ENCODE measurements at places on chromosomes 16 and 17. TPM values are rescaled to one million over a fixed set of nuclear protein-coding genes. Genes with fewer than 3 reads are reported as not detected.

DNA sequence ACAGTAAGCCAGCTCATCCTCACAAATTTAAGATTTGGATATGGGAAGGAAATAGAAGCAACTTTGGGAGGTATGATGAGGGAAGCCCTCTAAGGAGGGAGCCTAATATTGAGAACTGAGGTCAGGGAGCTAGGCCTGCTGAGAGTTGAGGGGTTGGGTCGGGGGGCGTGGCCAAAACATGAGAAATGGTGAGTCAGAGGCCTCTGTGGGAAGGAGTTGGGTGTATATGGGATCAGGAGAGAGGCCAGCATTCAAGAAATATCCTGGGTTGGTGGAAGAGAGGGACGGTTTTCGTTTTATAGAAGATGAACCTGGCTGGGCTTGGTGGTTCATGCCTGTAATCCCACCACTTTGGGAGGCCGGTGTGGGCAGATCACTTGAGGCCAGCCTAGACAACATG, 48.4 kb downstream of the CLEC16A start:
- H3K27me3 ChIP-seq = no peaks in the 10 kb centered on the region
- peaks cover 17% of the 10 kb centered on the region for H3K4me1 ChIP-seq
- DNase-seq = no peak

- H3K27ac ChIP-seq = peak overlapping the region; percentile 93
- H3K4me3 ChIP-seq = peak overlapping the region; percentile 92
- DNase-seq = no peak
- H3K4me1 ChIP-seq = peaks cover 43% of the 10 kb centered on the region
These were observed 881 bp downstream of the MLLT6 start for GRCh38 chr17:38705803-38706504.

- H3K4me1 ChIP-seq = no peaks in the 10 kb centered on the region
- no peaks in the 10 kb centered on the region for H3K36me3 ChIP-seq
- no peak overlapping the region for H3K27ac ChIP-seq
- H3K27me3 ChIP-seq = peaks cover 4% of the 10 kb centered on the region
- H3K4me3 ChIP-seq = no peak overlapping the region
These were observed 34.6 kb upstream of the CCDC182 start for GRCh38 chr17:57779706-57780105.

The NEUROD2 gene
- total RNA-seq = 0.09 TPM

DNA sequence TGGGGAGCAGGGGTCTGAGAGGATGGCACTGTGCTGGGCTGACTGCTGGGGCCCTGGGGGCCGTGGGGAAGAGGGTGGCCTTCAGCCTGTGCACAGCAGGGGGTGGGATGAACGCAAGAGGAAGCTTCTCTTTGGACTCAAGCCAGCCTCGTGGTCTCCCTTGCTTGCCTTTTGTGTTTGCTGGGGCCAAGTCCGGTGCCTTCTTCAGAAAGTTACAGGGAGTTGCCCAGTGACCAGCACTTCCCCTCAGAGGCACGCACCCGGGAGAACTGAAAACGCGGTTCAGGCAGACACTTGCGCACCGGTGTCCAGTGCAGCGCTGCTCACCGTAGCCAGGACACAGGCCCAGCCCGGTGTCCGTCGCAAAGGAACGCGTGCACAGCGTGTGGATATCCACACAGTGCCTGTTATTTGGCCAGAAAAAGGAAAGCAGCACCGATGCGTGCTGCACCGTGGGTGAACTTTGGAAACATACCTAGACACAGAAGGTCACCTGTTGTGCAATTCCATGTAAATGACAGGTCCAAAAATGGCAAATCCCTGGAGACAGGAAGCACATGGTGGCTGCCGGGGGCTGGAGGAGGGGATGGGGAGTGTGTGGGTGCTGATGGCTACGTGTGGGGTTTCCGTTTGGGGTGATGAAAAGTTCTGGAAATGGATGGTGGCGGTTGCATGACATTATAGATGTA, 29.4 kb upstream of the NUDT16L1 start:
- H3K4me1 ChIP-seq = no peaks in the 10 kb centered on the region
- H3K4me3 ChIP-seq = no peak overlapping the region
- no peaks in the 10 kb centered on the region for H3K27me3 ChIP-seq
- DNase-seq = no peak
- H3K27ac ChIP-seq = no peak overlapping the region

GRCh38 chr16:27048316-27048715, 18.4 kb upstream of the C16orf82 start:
- no peaks in the 10 kb centered on the region for H3K4me1 ChIP-seq
- H3K36me3 ChIP-seq = no peaks in the 10 kb centered on the region
- H3K27me3 ChIP-seq = peaks cover 9% of the 10 kb centered on the region
- no peak for DNase-seq
- no peak overlapping the region for H3K4me3 ChIP-seq

DNA sequence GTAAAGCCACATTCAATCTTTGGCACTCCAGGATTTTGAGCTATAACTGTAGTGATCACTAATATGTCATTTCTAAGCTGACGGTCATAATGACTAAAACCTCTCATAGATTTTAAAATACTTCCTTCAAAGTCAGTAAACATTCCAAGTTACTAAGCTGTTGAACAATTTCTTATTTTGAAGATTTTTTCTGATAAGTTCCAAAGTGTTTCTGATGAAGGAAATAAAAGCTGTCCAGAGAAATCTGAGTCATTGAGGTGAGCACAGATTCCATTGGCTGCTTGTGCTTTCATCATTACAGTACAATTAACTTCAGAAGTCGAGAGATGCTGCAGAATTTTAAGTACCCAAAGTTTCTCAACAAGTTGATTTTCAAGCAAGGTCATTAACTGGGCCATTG, 23.9 kb downstream of the NLRC5 start:
- no peaks in the 10 kb centered on the region for H3K36me3 ChIP-seq
- H3K27ac ChIP-seq = no peak overlapping the region
- DNase-seq = no peak
- no peak overlapping the region for H3K4me3 ChIP-seq
- H3K4me1 ChIP-seq = no peaks in the 10 kb centered on the region
- H3K27me3 ChIP-seq = peaks cover 3% of the 10 kb centered on the region

DNA sequence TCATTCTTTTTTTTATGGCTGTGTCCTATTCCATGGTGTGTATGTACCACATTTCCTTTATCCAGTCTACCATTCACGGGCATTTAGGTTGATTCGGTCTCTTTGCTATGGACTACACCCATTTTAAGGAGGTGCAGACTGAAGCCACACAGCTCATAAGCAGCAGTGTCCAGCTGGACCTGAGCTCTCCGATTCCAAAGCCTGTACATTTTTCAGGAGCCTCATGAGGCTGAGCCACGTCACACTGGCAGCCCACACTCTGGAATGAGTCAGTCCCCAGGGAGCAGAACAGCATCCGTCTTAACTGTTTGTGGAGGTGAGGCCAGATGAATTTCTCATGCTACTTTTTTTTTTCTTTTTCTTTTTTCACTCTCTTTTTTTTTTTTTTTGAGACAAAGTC, 116.1 kb downstream of the C16orf95 start:
- no peak overlapping the region for H3K27ac ChIP-seq
- peaks cover 9% of the 10 kb centered on the region for H3K4me1 ChIP-seq
- H3K36me3 ChIP-seq = no peaks in the 10 kb centered on the region
- no peak overlapping the region for H3K4me3 ChIP-seq
- no peaks in the 10 kb centered on the region for H3K27me3 ChIP-seq
- no peak for DNase-seq
